ENCODE measurements at places on chromosomes 16 and 17.

GRCh38 chr17:8680466-8681169 is 50.1 kb upstream of the MYH10 start:
- no peak for DNase-seq

GRCh38 chr17:74280093-74280513 is 6.1 kb downstream of the DNAI2 start:
- no peak for DNase-seq

DNA sequence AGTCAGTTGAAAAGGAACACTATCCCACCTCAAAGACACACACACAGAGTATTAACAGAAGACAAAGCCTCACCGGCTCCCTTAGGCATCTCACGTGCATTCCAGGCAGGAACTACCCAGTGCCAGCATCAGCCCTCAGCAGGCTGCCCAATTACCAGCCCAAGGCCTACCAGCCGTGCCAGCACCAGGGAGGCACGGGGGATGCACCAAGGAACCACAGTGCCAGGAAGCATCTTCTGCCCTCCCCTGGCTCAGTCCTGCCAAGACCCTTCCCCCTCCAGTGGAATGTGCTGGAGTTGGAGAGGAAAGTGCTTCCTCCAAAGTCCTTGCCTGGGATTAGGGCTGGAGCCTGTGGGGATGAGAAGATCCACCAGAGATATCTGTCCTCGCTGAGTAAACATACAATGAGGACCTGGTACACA is 11.0 kb upstream of the KRT19 start:
- no peak for DNase-seq

GRCh38 chr17:35717475-35717874 is 14.0 kb upstream of the RASL10B start:
- no peak for DNase-seq

GRCh38 chr16:14011846-14012245 is 59.3 kb upstream of the MRTFB start:
- DNase-seq: no peak

GRCh38 chr16:13931845-13932244 is 11.9 kb downstream of the ERCC4 start:
- DNase-seq: no peak

DNA sequence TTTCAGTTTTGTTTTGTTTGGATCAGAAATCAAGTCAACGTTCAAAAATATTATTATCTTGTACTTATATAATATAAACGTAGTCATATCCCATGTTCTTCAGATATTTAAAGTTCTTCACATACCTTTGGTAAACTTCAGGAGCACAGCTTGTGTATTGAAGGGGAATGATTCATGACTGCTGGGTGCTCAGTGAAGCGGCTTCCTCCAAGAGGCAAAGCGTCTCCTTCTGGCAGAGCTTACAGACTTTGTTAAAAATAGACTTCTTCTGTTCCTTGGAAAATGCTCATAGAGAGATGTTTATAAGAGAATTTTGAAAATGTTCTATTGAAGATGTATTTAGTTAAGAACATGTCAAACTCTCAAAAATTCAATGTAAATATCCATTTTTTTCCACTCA is 155.6 kb upstream of the CNTNAP4 start:
- no peak for DNase-seq

DNA sequence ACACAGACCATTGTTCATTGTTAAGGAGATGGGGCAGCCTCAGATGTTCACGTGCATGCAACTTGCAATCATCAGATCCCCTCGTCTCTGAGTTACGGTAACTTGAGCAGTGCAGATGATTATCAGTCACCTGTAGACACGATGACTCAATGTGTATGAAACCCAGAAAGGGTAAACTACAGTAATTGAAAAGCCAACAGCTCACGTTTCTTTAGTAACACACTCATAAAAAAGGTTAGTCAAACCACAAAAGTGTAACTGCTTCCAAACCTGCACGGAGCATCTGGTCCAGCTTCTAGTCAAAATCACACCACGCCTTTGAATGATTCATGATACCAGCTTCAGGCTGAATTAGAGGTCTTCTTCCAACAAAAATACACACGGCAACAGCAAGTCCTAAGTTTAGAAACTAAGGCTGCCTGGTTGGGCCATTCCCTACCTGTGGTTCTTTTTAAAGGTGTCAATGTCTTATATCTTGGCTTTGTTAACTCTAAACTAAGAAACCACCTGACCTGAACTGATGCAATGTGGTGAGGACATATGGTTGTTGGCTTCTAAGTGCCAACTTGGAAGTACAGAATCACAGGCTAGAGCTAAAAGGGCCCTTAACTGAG is 32.3 kb downstream of the GRB7 start:
- DNase-seq: no peak

GRCh38 chr17:351875-352420 is 659 bp downstream of the RPH3AL start:
- no peak for DNase-seq

DNA sequence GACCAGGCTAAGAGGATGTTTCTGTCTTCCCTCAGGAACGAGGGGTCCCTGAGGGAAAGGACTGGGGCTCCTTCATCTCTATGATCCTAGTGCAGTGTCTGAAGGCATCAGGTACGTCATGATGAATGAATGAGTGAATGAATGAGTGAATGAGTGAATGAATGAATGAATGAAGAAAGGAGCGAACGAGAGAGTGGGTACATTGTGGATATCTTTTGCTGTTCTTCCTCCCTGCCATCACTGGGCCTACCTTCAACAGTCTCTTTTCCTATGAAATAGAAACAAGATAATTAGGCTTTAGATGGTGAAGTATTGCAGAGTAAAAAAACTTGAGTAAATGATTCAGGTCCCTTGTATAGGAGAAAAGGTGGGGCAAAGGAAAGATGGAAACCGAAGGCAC is 111.3 kb upstream of the CRHR1 start:
- no peak for DNase-seq

DNA sequence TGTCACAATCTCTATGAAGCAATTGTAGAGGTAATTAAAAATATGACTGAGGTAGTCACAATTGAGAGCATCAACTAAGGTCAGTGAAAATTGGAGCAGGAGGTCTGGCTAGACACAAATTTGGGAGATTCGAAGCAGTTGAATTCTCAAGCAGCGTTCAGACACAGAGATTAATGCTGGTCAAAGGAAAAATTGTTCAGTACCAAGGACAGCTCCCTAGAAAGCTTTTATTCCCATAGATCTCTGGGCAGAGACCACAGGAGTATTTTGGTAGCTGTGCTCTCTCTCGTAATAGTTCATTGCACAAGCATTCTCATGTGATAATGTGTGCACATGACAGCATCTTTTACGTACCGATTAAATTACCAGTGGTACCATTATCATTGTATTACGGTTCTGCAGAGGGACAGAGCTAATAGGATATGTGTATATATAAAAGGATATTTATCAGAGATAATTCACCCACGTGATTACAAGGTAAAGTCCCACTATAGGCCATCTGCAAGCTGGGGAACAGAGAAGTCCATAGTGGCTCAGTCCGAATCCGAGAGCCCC is 387.5 kb upstream of the HSBP1 start:
- DNase-seq: no peak

DNA sequence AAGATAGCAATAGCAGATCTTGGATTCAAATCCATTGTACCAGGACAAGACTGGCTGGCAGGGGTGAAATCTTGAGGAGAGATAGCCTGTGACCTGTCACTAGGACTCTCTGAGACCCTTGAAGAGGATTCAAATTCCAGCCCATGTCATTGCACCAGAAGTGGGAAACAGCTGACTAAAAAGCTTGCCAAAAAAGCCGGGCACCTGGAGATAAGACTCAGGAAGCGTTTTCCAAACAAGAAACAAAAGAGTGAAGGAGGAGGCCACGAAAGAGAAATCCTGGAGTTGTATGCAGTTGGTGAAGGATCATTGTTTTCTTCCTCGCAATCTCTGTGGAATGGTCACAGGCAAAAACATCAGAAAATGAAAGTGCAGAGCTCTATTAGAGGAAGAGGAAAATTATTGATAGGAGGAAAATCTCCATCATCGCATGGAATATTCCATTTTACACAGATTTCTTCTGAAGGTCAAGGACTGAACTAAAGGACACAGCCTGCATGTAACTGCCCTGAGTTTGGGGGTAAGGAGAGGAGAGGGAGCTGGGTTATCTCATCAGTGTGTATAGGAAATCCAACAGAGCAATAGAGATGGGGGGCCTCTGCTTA is 9.0 kb upstream of the WSB1 start:
- no peak for DNase-seq

DNA sequence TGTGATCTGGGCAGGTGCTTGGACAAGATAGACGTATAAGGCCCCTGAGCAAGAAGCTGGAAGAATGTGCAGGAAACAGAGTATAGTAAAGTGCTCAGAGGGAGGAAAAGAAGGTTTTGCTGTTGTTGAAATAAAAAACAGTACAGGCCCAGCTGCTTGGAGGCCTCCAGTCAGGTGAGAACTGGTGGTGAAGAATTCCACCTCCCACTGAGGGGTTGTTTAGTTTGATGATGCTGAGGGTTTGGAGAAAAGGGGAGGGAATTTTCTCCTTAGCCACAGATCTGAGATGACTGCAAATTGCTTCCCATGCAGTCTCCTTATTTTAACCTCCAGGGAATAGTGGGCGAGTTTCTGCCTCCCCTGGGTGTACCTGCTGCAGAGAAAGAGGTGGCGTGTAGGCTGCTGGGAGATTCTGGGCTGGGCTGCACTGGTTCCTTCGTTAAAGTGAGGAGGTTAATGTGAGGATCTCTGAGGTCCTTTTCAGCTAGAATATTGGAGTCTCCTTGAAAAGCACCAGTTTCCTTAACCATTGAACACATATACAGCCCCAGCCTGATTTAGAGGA is 25.8 kb downstream of the SMPD3 start:
- DNase-seq: no peak

DNA sequence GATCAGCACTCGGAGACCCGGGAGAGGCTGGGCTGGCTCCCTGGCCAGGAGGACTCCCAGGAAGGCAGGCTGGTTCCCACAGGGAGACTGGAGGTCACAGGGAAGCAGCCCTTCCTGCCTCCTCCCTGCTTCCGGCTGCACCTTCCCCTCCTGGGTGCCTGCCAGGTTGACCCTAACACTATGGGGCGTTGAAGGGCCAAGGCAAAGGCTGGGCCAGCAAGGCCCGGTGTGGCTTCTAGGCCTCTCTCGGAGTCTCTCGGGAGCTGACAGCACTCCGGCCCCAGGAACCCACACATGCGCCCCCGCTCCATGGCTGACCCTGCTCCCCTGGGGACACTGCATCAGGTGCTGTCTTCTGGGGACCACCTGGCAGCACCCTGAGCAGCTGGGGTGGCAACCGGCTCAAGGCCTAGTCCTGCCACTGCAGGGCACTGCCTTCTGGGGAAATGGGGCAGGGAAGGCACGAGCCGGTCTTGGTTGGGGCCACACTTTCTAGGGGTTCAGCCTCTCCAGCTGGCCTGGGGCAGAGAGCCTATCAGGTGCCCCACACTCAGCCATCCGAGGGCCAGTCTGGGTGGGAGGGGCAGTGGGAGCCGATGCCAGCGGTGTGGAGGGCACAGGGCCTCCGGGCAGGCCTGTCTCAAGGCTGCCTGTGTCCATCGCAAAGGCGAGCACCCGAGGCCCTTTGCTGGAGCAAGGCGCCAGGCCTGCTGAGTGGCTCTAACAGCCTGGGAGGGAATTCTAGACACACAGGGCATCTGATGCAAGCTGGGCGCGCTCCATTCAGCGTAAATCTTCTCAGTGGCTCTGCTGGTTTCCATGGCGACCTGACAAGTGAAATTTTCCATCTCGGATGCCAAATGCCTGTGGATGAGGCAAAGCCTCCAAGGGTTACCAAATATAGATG is 5.6 kb upstream of the MTSS2 start:
- DNase-seq: no peak

DNA sequence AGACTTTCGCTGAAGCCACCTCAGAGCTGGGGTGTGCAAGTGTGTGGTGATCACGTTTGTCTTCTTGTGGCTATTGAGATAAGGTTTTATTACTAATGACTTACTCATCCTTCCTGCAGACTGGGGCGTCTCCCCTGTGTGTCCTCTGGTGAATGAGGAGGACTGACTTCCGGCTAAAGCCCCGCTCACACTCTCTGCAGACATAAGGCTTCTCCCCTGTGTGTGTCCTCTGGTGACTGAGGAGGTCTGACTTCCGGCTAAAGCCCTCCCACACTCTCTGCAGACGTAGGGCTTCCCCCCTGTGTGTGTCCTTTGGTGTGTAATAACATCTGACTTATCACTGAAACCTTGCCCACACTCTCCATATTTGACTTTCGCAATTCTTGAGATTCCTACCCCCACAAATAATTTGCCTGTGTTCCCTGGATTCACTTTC is 19.4 kb downstream of the PRDM7 start:
- DNase-seq: no peak

GRCh38 chr16:48235556-48236136 is 8.5 kb upstream of the LONP2 start:
- DNase-seq: no peak

GRCh38 chr17:59402760-59403159 is 71.3 kb downstream of the YPEL2 start:
- no peak for DNase-seq

DNA sequence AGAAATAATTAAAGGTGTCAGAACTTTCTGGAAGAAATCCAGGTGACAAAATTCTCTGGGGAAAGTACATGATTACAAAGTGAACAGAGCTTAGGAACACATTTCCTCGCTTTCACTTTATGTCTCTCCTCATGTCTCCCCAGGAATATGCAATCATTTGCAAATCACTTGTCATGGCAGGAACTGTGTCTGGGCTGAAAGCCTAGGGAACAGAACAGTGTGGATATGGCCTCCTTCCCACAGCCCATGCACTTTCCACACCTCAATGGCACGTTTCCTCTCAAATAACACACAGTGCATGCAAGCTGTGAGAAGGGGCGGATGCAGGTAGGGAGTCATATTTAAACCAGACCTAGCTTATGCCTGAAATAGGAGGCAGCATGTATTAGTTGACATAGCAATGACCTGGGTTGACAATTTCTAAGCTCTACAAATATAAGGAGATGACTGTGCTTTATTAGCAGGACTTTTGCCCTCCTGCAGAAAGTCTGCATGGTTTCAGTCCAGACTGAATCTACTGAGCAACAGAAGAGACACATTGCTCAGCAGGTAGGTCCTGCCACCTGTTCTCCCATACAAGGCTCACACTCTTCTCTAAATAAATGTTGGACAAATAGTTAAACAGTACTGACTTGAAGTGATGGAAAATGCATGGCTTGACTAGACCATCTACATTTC is 236.0 kb upstream of the ELAC2 start:
- DNase-seq: no peak

- DNase-seq: no peak
Observed at GRCh38 chr16:24822542-24822941, 23.2 kb upstream of the SLC5A11 start.

DNA sequence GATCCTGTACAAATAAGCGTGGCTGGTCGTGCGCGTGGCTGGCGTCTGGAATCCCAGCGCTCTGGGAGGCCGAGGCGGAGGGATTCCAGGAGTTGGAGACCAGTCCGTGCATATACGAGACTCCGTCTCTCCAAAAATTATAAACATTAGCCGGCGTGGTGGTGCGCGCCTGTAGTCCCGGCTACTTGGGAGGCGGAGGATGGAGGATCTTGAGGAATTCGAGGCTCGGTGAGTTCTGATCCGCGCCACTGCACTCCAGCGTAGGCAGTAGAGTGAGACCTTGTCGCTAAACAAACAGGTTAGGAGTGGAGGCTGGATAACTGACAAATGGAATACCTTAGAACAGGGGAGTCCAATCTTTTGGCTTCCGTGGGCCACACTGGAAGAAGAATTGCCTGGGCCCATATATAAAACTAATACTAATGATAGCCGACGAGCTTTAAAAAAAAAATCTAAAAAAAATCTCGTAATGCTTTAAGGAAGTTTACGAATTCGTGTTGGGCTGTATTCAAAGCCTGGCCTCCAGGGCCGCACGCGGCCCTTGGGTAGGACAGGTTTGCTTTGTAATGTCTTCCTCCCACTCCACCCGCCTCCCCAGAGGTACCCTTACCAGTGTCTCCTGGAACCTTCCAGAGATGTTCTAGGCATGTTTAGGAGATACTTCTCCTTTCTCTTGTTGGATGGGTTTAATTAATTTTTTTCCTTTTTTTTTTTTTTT is 909 bp upstream of the RSL1D1 start:
- no peak for DNase-seq

All from stimulated activated CD4-positive, alpha-beta T cell treated with anti-CD3 and anti-CD28 coated beads, TNF-alpha, amount 100 ng/mL, for 1 hour (primary cell).